ENCODE measurements at places on chromosomes 16 and 17. TPM values are rescaled to one million over a fixed set of nuclear protein-coding genes. Genes with fewer than 3 reads are reported as not detected.

GRCh38 chr17:78925234-78925633 is at the start of gene TIMP2:
Gene TIMP2, minus strand, starts transcription at chr17:78925387. Its CDS starts 299 bp downstream, at chr17:78925088.
- DNase-seq: peak; percentile 64

PKMYT1 gene
- 80.8 TPM for total RNA-seq

DNA sequence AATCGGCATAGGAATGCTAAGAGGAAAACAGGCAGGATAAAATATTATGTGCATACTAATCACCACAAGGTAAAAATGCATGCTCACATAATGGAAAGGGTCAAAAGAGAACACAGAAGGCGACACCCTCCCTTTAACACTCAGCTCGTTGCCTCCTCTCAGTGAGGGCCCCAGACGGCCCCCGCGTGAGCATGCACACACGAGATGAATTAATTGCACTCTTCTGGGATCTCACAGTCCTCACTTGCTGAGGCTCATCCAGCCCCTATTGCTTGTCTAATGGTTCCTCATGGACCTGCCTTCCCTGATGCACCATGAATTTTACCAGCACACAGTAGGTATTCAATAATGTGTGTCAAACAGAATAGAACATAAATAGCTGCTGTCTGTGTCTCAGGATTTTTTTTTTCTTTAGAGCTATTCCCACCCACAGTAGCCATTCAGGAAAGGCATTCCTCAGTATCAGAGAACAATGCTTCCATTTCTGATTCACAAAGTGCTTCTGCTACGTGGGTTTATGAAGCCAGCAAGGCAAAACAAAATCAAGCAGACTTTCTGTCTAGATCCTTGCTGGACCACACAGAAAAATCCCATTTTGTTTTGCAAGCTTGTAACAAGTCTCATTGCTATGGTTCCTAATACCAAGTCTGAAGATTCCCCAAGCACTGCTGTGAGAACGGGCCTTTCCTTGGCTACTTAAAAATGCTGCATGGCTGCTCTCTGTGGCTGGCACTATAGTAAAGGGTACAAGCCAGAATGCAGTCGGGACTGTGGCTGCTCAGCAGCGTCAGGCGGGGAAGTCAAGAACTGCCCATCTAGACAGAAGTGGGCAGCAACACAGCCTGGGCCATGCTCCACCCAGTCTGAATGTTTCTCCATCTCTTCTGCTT is 43.6 kb downstream of the TOM1L2 start:
- DNase-seq: peak; percentile 55

GRCh38 chr17:13476720-13477119 is 125.0 kb downstream of the HS3ST3A1 start:
- DNase-seq: no peak

DNA sequence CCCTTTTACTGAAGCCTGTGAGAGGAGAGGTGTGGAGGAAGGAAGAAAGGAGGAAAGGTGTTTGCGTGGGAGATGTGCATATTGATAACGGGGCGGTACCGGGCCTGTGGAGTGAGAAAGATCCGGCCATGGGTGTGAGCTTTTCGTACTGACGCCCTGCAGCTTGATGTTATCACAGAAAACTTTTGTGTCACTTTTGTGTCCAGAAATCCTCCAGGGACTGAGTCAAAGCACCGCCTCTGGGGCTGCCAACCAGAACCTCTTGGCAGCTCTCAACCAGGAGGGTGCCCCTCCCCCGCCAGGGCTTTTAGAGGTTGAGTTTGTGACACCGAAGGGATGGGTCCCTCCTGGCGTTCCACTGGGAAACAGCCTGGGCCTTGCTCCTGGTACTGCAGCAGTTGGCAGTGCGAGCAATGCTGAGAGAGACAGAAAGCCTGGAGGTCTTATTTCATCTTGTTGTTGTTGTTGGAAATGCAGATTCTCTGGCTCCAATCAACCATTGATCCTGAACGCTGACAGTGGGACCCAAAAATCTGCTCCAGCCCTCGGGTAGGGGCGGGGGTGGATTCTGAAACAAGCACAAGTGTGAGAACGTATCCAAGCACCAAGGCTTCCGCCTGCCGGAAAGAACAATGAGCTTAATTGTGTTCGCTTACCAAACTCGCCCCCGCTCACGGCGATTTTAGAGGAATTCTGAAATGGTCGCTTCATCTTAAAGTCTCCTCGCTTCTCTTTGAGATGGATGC is 65.0 kb downstream of the CRISPLD2 start:
- DNase-seq: no peak

GAST gene
- not detected for total RNA-seq

DNAAF1 gene
- not detected for total RNA-seq

DNA sequence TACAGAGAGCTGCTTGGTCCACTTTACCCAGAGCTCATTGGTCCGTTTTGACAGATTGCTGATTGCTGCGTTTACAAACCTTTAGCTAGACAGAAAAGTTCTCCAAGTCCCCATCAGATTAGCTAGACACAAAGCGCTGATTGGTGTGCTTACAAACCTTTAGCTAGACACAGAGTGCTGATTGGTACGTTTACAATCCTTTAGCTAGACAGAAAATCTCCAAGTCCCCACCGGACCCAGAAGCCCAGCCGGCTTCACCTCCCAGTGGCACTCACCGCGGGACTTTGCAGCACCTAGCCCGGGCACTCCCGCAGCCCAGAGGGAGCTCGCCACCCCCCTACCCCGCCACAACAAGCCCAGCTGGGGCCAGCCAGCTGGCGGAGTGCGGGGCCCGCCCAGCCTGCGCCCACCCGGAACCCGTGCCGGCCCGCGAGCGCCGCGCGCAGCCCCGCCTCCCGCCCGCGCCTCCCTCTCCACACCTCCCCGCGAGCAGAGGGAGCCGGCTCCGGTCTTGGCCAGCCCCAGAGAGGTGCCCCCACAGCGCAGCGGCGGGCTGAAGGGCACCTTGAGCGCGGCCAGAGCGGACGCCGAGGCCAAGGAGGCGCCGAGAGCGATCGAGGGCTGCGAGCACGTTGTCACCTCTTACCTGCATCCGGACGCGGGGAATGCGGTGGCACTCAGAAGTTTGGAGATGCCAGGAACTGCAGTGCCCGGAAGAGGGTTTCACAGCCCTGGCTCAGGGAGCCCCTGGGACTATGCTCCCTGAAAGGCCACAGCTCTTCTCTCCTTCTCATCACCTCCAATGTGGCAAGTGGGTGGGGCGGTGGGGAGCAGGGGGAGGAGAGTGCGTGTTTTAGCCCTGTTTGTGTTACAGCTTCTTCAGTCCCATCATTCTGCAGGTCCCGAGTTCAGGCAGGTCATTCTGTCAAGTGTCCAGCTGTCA is 1504.5 kb downstream of the CDH11 start:
- peak; percentile 11 for DNase-seq

DNA sequence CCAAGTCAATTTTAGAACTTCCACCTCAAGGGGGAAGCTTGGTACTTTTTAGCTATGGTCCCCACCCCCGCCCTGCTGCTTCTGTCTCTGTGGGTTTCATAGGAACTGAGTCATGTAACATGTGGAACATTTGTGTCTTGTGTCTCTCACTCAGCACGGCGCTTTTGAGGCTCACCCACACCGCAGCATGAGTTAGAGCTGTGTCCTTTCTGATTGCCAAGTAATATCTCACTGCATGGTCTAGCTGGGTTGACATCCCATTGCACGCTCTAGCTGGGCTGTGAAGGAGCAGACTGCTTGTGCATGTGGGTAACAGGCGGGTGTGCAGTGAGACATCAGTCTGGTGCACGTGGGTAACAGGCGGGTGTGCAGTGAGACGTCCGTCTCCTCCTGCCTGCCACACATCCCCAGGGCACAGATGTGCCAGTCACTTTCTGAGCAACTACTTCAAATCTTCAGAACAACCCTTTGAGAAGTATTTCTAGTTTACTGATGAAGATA is 26.4 kb upstream of the SLC7A5 start:
- no peak for DNase-seq

GRCh38 chr16:66354034-66354909 is 12.2 kb upstream of the CDH5 start:
- DNase-seq: no peak

GRCh38 chr17:18257268-18257981 is 1.1 kb downstream of the FLII start:
- peak; percentile 12 for DNase-seq

GRCh38 chr16:23597003-23597756 is 1.1 kb upstream of the NDUFAB1 start:
- peak; percentile 48 for DNase-seq

PPM1E gene
- total RNA-seq: 0.45 TPM

GRCh38 chr17:10354651-10355050 is 18.2 kb downstream of the MYH13 start:
- no peak for DNase-seq

BRD7 gene
- 74.5 TPM for total RNA-seq

DNA sequence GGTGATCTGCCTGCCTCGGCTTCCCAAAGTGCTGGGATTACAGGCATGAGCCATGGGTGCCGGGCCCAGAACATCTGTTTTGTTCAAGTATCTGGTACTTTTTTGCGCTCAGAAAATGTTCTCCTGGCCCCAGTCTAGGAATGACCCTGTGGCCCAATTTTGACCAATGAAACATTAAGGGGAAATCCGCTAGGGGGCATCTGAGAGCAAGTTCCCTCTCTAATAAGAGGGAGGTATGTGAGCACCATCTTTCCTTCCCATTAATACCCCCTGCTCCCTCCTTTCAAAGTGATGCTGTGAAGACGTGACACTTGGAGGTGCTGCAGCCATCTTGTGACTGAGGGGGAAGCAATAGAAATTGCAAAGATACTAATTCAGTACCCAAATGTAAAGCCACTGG is 16.5 kb upstream of the CLEC3A start:
- no peak for DNase-seq

KRT32 gene
- not detected for total RNA-seq

DNA sequence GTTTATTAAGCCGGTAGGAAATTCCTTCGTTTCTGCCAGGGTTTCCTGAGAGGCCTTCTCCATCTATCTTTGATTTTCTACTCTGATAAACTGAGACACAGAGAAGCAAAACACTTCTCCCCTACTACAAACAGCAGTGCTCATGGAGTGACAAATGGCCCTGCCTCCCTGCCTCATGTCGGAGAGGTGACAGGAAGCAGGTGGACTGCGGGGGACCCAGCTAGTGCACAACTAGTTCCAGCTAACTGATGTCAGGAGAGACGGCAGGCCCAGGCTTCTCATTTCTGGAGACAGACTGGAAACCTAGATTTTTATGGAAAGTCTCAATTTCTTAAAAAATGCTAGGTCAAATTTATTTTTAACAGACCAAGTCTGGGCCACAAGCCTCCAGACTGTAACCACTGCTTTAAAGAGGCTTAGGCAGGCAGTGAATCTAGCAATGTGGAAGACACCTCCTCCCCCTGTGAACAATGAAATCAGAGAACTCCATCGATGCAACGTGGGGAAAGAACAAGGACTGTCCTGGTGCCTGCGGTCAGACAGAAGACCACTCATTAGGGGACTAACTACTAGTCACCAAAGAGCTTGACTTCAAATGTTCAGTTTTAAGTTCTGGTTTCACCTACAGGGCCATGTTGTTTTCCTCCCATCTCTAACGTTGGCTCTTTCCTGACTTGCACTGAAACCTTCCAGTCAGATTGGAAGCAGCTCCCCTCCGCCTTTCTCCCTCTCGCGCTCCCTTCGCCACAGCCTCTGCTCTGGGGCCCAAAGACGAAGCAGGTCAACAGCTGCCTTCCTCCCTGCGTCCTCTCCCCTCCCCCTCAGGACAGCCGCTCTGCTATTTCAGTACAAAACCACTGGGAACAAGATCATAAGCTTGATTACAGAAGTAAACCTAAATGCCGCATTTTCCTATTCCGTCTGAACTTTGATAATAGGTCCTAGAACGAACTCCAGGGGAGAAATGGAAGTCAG is 17.6 kb downstream of the GTF3C1 start:
- no peak for DNase-seq

TENT4B gene
- total RNA-seq: 10.5 TPM

DNA sequence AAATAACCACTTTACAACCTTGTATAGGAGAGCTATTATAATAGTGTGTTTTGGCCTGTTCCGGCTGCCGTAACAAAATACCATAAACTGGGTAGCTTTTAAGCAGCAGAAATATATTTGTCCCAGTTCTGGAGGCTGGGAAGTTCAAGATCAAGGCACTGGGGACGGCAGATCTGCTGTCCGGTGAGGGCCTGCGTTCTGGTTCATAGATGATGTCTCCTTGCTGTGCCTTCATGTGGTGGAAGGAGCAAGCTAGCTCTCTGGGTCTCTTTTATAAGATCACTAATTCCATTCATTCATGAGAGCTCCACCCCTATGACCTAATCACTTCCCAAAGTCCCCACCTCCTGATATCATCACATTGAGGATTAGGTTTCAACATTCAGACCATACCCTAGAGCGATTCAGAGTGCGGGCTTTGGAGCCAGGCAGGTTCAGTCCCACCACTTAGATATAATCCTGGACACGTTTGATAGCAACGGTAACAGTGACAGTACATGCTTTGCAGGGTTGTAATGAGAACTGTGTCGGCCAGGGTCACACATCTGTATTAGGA is 76.2 kb upstream of the ZFHX3 start:
- DNase-seq: no peak

C1QTNF1 gene
- 3.6 TPM for total RNA-seq

DNA sequence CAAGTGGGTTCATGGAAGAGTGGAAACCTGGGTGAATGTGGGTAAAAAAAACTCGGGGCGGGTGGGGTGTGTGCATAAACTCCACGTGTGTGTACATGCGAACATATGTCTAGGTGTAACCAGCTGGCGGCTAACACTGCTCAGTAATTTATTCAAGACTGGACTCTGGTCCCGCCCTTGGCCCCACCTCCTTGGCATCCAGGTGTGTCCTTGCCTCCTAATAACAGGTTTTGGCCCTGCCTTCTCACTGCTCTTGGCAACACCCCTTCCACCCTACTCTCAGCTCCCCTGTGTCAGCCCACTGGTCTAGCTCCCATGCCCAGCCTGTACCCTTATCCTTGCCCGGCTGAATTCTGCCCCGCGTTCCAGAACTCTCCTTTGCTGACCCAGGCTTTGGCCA is 8.3 kb downstream of the FLII start:
- DNase-seq: no peak

NXPH3 gene
- total RNA-seq: 2.2 TPM

GRCh38 chr16:51949282-51949681 is 597.7 kb downstream of the TOX3 start:
- DNase-seq: no peak

DNA sequence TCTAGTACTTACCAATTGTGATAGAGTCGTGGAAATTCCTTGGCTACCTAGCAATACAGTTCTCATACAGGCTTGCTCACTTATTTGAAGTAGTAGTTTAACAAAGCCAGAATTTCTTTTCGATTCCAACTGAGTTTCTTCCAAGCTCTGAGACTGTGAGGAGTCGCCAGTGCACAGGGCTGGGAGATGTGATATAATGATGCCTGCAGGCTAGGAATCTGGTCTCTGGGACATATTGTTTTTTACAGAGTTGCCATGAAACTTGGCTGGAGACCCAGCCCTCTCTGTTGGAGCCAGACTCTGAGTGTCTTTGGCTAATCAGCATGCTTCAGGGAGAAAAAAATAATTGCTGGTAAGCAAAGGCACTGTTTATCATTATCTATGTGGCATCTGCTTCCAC is 698.8 kb upstream of the GOT2 start:
- no peak for DNase-seq

C17orf75 gene
- 35.6 TPM for total RNA-seq

GRCh38 chr17:65359016-65359415 is 202.4 kb downstream of the AXIN2 start:
- peak; percentile 87 for DNase-seq

Data from SJSA1 (cell line).